G401 (cell line): ENCODE measurements at places on chromosomes 13 and 19. TPM values are rescaled to one million over a fixed set of nuclear protein-coding genes. Genes with fewer than 3 reads are reported as not detected.

DNA sequence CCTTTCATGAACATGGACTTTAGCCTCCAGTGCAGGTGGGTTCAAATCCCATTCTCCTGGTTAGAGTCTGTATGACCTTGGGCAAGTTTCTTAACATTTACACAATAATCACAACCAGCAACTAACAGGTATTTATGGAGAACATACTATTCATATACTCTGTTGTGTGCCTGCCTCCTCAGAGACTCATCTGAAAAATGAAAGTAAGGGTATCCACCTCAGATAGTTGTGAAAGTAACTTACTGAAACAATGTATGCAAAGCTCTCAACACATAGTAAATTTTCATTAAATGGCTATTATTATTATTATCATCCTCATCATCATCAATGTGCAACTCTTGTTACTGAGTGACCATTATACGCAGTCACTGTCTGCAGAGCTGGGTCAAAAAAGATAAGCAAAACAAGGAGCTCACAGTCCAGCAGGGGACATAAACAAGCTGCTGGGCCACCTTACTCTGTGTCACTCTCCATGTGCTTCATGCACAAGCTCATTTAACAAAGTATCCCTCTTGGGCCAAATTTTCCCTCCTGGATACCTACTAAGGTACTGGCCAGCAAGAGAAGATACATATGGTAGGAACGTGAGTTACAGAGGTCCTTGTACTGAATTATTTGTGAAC is 70.9 kb upstream of the FNDC3A start:
- no peak for DNase-seq

DNA sequence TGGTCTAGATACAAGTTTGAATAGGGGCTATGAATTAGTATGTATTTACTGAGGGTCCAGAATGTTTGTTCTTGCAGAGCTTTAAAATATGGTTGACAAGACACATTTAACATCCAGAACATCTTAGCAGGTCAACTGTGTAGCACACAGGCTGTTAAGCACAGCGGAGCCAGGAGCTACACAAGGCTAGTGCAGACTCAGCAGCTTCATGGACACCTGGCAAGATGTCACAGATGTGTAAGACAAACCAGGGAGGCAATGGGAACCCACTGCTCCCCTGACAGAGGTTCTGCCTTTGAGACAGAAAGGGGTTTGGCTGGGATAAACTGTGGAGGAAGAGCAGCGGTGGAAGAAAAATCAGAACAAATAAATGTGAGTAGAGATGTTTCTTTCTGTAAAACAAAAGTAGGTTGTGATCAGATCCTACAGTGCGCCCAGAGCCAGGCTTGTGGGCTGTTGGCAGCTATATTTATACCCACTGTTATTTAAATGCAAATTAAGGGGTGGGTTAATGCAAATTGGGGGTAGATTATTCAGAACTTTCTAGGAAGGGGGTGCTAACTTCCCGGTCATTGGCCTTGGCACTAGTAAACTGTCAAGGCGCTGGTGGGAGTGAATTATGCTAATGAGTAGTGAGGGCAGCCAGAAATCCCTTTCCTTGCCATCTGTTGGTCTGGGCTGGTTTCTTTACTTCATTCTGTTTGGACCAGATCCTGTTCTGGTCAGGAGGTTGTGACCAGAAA is 33.0 kb downstream of the MIPEP start:
- DNase-seq: peak; percentile 92

DNA sequence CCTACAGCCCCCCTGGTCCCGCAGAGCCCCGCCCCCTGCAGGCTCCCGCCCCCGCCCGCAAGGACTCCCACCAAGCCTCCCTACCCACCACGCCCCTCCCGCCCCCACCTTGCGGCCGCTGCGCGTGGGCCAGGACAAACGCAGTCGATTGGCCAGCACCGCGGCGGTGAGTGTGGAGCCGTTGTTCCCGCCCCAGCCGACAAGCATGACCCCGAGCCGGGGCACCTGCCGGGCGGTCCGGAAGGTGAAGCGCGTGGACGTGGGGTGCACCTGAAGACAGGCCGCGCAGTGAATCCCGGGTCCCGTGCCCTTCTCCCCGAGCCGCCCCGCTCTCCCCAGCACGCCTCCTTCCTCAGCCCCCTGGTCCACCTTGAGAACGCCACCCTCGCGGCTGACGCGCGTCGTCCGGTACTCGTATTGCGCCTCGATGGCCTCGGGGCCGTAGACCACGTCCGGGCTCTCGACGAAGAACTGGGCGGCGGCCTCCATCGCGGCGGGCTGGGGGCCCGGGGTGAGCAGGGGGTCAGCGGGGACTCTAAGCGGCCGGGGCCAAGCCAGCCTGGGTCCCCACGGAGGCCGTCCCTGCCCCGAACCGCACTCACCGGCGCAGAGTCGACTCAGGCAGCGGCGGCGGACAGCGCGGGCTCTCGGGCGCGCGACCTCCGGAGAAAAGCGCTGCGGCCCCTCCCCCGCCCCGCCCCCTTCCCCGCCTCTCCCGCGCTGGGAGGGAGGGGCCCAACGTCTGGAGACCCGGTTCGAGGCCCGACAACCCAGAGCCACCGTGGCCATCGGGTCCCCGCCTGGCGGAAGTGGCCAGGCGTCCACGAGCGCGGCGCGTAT is at the start of gene ISYNA1:
Gene ISYNA1 (minus strand): TSS at position 643 of the 840 bp plus-strand sequence. CDS start 154 bp downstream, at position 489.
- no peak for DNase-seq

Gene MBD3L2
- 2.3 and 9.6 TPM in 2 replicates for total RNA-seq

Gene KIR3DL1
- not detected in 2 replicates for total RNA-seq

- no peak for DNase-seq
Measured at GRCh38 chr19:41955521-41955920, 3.6 kb downstream of the RABAC1 start.

DNA sequence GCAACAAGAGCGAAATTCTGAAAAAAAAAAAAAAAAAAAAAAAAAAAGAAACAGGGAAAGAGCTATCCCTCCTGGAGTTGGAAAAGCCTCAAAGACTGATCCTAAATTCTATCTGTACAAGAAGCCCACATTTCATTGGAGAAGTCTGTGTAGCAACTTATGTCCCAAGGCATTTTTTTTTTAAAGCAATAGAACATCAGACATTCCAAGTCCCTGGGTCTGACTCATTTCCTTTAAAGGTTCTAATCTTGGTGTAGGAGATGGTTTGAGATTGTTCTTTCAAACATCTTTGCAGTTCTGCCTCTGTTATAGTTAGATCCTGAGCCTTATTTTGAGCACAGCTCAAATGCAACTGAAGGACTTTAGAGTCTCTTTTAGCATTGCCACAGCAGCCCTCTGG is 706.5 kb upstream of the MIR17HG start:
- no peak for DNase-seq

DNA sequence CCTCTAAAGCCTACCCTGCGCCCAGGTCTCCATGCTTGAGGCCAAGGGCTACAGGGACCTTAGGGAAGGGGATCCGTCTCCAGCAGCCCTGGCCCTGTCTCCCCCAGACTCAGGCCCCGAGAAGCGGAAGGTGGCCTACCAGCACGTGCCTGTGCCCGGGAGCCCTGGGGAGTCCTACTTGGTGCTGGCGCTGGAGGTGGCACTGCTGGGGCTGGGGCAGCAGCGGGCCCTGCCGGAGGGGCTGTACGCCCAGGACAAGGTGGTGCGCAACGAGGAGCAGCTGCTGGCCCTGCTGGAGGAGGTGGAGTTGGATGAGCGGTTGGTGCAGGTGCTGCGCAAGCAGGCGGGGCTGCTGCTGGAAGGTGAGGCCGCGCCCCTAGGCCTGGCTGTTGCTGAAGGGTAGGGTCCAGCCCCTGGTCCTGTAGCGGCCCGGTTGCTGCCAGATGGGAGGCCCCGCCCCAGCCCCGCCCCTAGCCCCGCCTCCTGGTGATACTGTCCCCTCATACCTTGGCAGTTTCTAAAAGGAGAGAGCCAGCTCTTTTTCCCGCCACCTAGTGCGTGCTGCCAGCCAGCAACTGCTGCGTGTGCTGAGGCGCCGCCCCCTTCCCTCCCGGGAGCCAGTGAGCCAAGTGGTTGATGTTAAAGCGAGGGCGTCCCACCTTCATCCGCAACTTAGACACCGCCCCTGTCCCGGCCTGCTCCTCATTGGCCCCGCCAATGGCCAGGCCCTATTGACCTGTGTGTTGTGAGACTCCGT is 22.6 kb downstream of the ZSWIM4 start:
- no peak for DNase-seq

- no peak for DNase-seq
Measured at GRCh38 chr19:9058905-9059667, 27.8 kb upstream of the OR1M1 start.

- no peak for DNase-seq
Measured at GRCh38 chr13:24004971-24005370, 107.7 kb upstream of the C1QTNF9B start.

DNA sequence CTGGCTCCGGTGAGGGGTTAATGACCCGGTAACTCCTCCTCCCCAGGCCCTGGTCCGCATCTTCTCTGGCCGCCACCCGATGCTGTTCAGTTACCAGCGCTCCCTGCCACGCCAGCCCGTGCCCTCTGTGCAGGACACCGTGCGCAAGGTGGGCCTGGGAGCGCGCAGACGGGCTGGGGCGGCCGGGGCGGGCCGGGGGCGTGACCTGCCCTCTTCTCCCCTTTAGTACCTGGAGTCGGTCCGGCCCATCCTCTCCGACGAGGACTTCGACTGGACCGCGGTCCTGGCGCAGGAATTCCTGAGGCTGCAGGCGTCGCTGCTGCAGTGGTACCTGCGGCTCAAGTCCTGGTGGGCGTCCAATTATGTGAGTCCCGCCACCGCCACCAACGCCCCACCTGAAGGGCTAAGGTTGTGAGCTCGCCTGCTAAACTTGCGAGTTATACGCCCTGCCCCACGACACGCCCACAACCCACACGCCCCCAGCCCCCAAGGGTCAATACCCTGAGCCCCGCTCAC is 10.4 kb downstream of the CPT1C start:
- no peak for DNase-seq

DNA sequence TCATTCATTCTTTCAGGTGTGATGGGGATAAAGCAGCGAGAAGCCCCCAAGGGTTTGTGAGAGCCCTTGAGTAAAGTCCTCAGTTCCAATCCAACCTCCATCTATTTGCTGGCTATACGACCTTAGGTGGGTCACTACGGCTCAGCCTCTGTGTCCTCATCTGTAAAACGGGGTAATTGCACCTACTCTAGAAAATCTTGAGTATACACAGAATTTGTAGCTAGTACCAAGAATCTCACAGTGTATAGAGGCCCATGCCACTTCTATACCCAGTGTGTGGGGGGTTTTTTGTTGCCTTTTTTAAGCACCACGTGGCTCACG is 406 bp upstream of the DNMT1 start:
- DNase-seq: no peak

- DNase-seq: no peak
Measured at GRCh38 chr13:108281901-108282300, 12.4 kb downstream of the TNFSF13B start.

- no peak for DNase-seq
Measured at GRCh38 chr13:104106705-104107393, 1040.6 kb upstream of the SLC10A2 start.

Gene SWSAP1
- total RNA-seq: 6.2 and 6.3 TPM in 2 replicates

- no peak for DNase-seq
Measured at GRCh38 chr13:49517461-49517860, 21.7 kb downstream of the PHF11 start.

Gene NLRP11
- total RNA-seq: 1.4 and 1.6 TPM in 2 replicates

GRCh38 chr19:35628264-35628564 is 622 bp upstream of the RBM42 start:
- DNase-seq: no peak

GRCh38 chr19:38921420-38922274 is 8.9 kb downstream of the SARS2 start:
- DNase-seq: no peak

Gene CEACAM7
- total RNA-seq: not detected in 2 replicates

Gene CYP4F11
- total RNA-seq: 0.75 and 0.80 TPM in 2 replicates

- DNase-seq: no peak
Measured at GRCh38 chr13:31227870-31228269, 28.1 kb downstream of the B3GLCT start.

DNA sequence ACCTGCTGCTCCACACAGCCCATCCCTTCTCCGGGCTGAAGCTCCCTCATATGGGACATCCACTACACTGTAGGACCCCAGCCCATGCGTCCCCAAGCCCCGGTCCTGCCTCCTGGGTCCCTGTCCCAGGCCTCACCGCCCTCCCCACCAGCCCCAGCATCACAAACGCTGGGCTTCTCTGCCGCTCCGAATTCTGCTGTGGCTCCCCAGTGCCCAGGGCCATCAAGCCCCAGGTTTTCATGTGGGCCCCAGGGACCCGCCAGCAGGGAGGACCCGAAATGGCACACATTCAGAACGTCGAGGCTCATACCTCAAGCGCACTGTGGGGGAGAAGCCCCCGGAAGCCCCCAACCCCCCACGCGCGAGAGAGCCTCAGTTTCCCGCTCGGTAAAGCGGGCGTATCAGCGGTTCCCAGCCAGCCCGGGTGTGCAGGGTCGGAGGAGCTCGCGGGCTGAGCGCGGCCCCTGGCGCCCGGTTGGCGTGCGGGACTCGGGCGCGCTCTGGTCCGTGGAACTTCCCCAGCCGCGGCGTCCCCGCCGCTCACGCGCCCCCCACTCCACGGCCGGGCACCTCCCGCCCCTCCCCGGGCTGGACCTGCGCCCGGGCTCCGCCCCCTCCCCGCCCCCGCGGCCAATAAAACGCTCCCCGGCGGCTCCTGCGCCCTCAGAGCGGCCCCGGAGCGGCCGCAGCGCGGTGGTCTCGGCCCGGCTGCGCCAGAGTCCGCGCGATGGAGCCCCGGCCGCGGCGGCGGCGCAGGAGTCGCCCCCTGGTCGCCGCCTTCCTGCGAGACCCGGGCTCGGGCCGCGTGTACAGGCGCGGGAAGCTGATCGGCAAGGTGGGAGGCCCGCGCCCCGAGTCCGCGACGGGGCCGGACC is at the start of gene PLK5:
Gene PLK5 (plus strand): TSS at position 666 of the 875 bp plus-strand sequence. CDS start 2,920 bp downstream, outside the sequence.
- DNase-seq: peak; percentile 58

DNA sequence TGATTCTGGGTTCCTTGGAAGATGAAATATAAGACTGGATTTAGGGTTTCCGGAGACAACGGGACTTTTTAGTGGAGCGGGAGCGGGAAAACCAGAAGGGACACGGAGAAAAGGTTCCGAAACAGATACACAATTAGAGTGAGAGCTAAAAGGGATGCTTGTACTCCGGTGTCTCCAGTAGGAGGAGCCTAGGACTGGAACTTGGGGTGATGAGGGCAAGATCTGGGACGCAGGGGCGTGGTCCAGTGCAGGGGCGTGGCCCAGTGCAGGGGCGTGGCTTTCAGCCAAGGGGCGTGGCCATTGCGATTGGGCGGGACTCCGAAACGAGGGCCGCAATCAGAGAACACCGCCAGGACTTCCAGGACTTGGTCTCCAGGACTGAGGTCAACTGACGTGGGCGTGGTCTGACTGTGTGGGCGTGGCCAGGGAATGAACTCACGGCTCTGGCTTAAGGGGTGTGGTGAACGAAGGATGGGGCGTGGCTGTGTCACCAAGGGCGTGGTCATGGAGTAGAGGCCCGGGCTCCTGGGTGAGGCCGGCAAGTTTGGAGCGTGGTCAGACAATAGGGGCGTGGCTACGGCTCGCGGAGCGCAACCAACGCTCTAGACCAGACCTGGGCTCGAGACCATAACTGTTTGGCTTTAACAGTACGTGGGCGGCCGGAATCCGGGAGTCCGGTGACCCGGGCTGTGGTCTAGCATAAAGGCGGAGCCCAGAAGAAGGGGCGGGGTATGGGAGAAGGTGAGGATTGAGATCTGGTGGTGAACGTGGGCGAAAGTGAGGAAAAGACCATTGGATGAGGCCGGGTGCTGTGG is at the start of gene DKKL1:
Gene DKKL1 (plus strand): TSS at position 610 of the 815 bp plus-strand sequence. CDS start 122 bp downstream, at position 732.
- peak; percentile 77 for DNase-seq

- DNase-seq: no peak
Measured at GRCh38 chr19:19956434-19957075, 55.8 kb downstream of the ZNF93 start.

- DNase-seq: no peak
Measured at GRCh38 chr13:75153834-75154233, 328.1 kb downstream of the TBC1D4 start.
